ENCODE measurements at places on chromosomes 5 and 9.
A peak's percentile ranks its signal among the peaks of the same experiment; 100 is the strongest.

- H3K27ac ChIP-seq, result no peak overlapping the region
- no peaks in the 10 kb centered on the region for H3K27me3 ChIP-seq
- H3K36me3 ChIP-seq, result no peaks in the 10 kb centered on the region
- no peaks in the 10 kb centered on the region for H3K4me1 ChIP-seq
- no peak overlapping the region for H3K4me3 ChIP-seq
- no peak for DNase-seq
These were observed 526.9 kb downstream of the DTWD2 start for GRCh38 chr5:118461436-118461835.

DNA sequence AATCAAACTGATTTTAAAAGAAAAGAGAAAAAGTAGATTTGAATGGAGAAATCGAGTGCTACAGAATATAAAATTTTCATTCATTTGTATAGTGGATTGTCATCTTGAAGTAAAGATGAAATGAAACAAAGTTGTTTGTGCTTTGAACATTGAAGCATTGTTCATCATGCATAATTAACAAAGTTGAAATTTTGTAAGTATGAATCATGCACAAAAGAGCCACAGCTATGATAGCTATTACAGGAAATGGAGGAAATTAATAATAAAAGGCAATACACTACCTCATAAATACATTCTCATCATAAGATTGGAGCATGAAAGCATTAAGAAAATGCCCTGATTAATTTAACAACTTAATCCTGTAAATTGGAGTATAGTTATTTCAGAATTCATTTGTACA, 153.4 kb upstream of the TLX3 start:
- no peaks in the 10 kb centered on the region for H3K36me3 ChIP-seq
- no peak for DNase-seq
- no peak overlapping the region for H3K4me3 ChIP-seq

DNA sequence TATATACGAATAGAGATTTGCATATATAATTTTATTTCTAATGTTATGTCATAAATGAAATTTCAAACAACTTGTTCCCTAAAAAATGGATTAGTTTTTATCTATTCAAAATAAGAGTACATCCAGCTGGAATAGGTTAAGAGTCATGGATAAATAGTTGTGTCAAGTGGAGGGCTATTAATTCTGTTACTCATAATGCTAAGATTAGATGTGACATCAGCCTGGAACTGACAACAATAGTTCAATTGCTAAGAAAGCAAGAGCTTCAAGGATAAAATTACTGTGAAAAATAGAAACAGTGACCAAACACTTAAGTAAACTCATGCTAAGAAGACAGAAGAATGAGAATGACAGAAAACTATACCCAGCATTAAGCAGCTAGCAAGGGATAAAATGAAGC, 92.2 kb upstream of the CDH9 start:
- H3K4me3 ChIP-seq, result no peak overlapping the region
- H3K27ac ChIP-seq, result no peak overlapping the region
- no peaks in the 10 kb centered on the region for H3K36me3 ChIP-seq
- H3K27me3 ChIP-seq, result no peaks in the 10 kb centered on the region
- H3K4me1 ChIP-seq, result no peaks in the 10 kb centered on the region

- H3K27me3 ChIP-seq, result no peaks in the 10 kb centered on the region
- H3K36me3 ChIP-seq, result no peaks in the 10 kb centered on the region
- H3K4me3 ChIP-seq, result no peak overlapping the region
- no peaks in the 10 kb centered on the region for H3K4me1 ChIP-seq
- no peak overlapping the region for H3K27ac ChIP-seq
- no peak for DNase-seq
These were observed 113.1 kb upstream of the NIPBL start for GRCh38 chr5:36763454-36763853.

GRCh38 chr5:38670878-38671277, 114.4 kb upstream of the LIFR start:
- no peak overlapping the region for H3K27ac ChIP-seq
- H3K27me3 ChIP-seq, result peaks cover 32% of the 10 kb centered on the region
- no peak overlapping the region for H3K4me3 ChIP-seq

- DNase-seq, result no peak
- no peaks in the 10 kb centered on the region for H3K27me3 ChIP-seq
- H3K4me1 ChIP-seq, result no peaks in the 10 kb centered on the region
- no peak overlapping the region for H3K4me3 ChIP-seq
These were observed 131.7 kb downstream of the SUSD1 start for GRCh38 chr9:112043423-112043822.

DNA sequence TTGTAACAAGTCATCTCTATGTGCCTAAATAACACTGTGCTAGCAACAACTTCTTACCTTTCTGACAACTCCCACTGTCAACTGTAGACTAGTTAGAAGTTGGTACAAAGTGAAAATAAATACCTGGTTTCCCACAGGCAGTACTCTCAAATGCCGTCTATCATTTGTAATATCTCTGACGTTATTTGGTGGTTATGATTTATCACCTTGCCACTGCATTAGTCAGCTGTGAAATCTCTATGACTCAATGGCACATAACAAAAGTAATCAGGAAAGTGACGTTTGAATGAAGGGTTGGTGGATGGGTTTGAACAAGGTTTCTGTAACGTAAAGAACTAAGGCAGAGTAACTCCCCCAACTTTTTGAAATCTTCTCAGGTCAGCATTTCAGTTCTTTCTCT, 592.3 kb downstream of the MAT2B start:
- H3K27ac ChIP-seq, result no peak overlapping the region
- H3K27me3 ChIP-seq, result no peaks in the 10 kb centered on the region
- no peaks in the 10 kb centered on the region for H3K36me3 ChIP-seq
- no peak for DNase-seq

DNA sequence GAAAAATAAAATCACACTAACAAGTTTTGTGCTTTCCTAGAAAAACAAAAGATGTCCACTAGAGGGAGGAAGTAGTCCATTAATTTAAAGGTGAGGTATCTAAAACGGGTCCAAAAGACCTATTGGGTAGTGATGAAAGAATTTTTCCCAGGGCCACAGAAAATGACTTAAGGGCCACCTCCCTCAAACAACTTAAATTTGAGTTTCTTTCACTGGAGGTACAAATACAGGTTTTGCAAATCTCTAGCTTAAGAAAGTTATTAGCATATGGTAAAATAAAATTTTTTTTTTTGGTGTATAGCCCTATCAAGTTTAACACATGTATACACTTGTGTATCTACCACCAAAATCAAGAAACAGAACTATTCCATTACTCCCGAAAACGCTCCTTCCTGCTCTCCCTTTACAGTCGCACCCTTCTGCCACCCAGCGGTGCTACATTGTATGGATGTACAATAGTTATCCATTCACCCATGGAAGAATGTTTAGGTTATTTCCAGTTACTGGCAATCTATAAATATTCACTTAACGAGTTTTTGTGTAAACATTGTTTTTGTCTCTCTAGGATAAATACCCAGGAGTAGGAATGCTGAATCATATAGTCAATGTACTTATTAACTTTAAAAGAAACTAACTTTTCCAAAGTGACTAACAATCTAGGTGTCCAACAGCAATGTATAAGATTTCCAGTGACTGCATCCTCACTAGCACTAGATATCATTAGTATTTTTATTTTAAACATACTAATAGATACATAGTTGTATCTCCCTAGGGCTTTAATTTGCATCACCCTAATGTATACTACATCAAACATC, 21.9 kb downstream of the DEPDC1B start:
- no peak overlapping the region for H3K4me3 ChIP-seq
- no peaks in the 10 kb centered on the region for H3K4me1 ChIP-seq
- no peaks in the 10 kb centered on the region for H3K27me3 ChIP-seq
- no peak for DNase-seq
- H3K27ac ChIP-seq, result no peak overlapping the region

DNA sequence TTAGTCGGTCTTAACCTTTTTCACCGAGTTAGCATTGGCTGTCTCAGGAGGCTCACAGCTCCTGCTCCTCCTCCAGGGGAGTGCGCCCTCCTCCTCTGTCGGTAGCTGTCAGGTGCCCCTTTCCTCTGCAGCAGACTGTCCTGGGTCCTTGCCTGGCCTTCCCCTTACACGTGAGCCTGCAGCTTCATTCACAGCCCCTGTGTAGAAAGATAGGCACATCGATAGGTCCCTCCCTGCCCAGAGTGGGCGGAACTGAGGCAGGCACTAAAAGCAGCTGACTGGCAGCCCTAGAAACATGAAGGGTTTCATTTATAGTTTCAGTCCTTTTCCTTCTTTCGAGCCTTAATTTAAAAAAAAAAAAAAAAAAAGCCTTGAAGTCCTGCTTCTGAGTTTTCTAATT, 17.2 kb downstream of the TENT4A start:
- peaks cover 14% of the 10 kb centered on the region for H3K4me1 ChIP-seq
- no peak overlapping the region for H3K4me3 ChIP-seq
- no peak overlapping the region for H3K27ac ChIP-seq
- no peaks in the 10 kb centered on the region for H3K36me3 ChIP-seq

DNA sequence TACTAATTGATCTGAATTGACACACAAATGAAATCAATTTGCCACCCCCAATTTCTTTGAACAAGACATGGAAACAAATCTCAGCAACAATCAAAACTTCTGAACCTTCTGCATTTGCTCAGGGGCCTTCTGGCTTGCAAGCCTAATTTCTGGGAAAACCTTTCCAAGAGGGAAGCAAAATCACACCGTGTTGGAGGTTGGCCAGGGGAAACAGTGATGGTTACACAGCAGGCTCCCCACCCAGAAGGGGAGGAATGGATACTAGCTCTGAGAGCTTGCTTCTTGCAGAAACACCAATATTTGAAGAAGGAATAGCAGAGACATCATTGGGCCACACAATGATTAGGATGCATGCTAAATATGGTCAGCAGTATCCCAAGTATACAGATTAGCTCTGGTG, 488.6 kb upstream of the TRPC7 start:
- no peak for DNase-seq
- H3K4me1 ChIP-seq, result no peaks in the 10 kb centered on the region
- no peak overlapping the region for H3K4me3 ChIP-seq
- H3K36me3 ChIP-seq, result no peaks in the 10 kb centered on the region

- no peaks in the 10 kb centered on the region for H3K36me3 ChIP-seq
- H3K4me1 ChIP-seq, result no peaks in the 10 kb centered on the region
- no peaks in the 10 kb centered on the region for H3K27me3 ChIP-seq
These were observed 9.6 kb downstream of the PCYOX1L start for GRCh38 chr5:149367249-149367971.

DNA sequence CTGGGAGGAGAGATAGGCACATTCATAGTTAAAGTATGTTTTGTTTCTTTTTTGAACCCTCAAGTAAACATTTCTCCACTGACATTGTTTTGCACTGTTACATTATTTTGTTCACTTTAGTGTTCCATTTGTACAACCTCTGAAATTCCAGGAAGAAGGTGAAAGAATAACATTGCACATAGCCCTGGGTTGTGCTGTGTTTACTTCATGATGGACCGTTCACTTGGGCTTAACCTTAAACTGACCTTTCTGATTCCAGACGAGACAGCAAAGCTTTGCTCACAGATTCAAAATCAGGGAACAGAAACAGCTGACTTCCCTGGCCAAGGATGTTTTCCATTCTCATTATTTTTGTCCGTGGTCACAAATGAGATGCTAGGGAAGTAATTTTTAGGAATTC, 42.8 kb upstream of the GDNF start:
- no peaks in the 10 kb centered on the region for H3K4me1 ChIP-seq
- peak; percentile 3 for DNase-seq
- no peaks in the 10 kb centered on the region for H3K36me3 ChIP-seq
- no peak overlapping the region for H3K27ac ChIP-seq

DNA sequence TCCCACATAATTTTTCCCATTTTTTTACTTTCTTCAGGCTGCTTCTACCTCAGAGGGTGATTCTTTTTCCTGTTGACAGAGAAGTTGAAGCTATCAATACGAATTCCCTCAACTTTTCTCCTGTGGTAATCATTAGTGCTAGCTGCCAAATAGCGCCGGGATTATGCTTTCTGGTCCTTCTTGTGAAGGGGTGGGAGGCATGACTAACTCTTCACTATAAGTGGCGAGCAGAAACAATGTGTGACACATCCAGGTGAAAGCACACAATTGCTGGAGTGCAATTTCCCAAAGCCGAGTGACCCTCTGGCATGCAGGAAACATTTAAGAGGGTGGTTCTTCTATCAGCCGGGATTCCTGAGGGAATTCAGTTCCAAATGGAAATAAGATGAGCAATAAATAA, 56.0 kb downstream of the TRPC7 start:
- DNase-seq, result no peak
- H3K27ac ChIP-seq, result no peak overlapping the region
- H3K27me3 ChIP-seq, result peaks cover 4% of the 10 kb centered on the region
- H3K36me3 ChIP-seq, result no peaks in the 10 kb centered on the region

DNA sequence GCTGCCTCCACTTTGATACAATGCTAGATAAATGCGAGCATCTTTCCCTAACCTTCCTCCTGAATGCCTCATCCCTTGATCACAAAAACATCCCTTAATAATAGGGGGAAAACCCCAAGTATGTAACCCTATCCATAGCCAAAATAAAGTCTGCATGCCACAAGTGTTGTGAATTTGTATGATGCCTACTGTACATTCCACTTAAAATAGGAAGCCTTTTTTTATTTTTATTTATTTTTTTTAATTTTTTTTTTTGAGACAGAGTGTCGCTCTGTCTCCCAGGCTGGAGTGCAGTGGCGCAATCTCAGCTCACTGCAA, 207.0 kb downstream of the AOPEP start:
- no peaks in the 10 kb centered on the region for H3K27me3 ChIP-seq
- H3K4me3 ChIP-seq, result no peak overlapping the region
- DNase-seq, result no peak
- no peak overlapping the region for H3K27ac ChIP-seq
- H3K36me3 ChIP-seq, result no peaks in the 10 kb centered on the region
- peaks cover 2% of the 10 kb centered on the region for H3K4me1 ChIP-seq

- no peaks in the 10 kb centered on the region for H3K36me3 ChIP-seq
- no peak for DNase-seq
- H3K27me3 ChIP-seq, result no peaks in the 10 kb centered on the region
- no peak overlapping the region for H3K27ac ChIP-seq
These were observed 164.4 kb upstream of the OR13F1 start for GRCh38 chr9:104339692-104340091.

DNA sequence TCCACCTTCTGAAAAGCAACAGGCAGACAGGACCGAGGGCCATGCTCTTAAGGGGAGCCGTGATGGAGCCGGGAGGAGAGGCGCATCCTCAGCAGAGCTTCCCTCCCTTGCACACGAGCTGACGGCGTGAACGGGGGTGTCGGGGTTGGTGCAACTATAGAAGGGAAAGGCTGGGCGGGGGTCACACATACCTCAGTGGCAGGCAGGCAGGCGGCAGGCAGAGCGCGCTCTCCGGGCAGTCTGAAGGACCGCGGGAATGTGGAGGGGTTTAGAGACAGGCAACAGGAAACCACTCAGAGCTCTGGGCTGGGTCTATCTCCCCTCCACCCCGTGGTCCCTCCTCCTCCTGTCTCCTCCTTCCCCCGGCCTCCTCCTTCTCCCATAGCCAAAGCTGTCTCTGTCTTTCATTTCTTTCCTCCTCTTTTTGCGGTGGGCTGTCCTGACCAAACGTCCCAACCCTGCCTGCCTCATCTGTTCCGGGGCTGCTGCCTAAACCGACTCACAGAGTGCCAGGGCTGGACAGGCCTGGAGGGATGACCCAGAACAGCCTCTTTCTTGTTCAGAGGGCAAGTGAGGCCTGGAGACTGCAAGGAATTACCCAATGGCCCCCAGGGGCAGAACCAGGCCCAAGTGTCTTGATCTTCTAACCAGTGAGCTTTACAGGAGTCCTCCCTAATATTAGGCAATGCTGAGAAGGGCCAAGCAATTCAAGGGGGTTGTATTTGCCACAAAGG, at the start of gene SPARC:
TSS of gene SPARC (minus strand) at position 242 of the 734 bp plus-strand sequence. CDS start 10,727 bp downstream, outside the sequence.
- H3K4me3 ChIP-seq, result peak within 1 kb of the TSS; percentile 40
- peak; percentile 60 for DNase-seq
- no peaks in the 10 kb centered on the region for H3K4me1 ChIP-seq
- H3K36me3 ChIP-seq, result peaks cover 2% of the 10 kb centered on the region
- H3K27me3 ChIP-seq, result no peaks in the 10 kb centered on the region

- no peaks in the 10 kb centered on the region for H3K27me3 ChIP-seq
- H3K4me3 ChIP-seq, result no peak overlapping the region
- H3K4me1 ChIP-seq, result no peaks in the 10 kb centered on the region
- H3K27ac ChIP-seq, result no peak overlapping the region
- no peak for DNase-seq
These were observed 284.0 kb downstream of the TMEM38B start for GRCh38 chr9:105978336-105978735.

All from small intestine (tissue), 16 donors.